ENCODE measurements at places on chromosomes 2 and 18.

DNA sequence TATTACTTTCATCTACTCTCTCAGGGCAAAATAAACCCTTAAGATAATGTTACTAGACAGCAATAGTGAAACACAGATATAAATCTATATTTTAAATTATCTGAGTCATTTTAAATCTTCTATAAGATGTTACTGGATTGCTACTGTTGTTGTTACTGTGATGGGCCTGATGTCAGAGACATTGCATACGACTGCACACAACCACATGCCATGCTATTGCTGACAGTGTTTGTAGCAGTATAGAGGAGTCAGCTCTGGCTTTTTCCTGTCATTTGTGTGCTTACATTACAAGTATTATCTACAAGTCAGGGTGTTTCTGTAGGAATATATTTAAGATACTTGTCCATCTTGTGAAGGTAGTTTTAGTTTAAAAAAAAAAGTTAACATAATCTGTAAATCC is 63.9 kb downstream of the CCDC148 start:
- no peak for DNase-seq

DNA sequence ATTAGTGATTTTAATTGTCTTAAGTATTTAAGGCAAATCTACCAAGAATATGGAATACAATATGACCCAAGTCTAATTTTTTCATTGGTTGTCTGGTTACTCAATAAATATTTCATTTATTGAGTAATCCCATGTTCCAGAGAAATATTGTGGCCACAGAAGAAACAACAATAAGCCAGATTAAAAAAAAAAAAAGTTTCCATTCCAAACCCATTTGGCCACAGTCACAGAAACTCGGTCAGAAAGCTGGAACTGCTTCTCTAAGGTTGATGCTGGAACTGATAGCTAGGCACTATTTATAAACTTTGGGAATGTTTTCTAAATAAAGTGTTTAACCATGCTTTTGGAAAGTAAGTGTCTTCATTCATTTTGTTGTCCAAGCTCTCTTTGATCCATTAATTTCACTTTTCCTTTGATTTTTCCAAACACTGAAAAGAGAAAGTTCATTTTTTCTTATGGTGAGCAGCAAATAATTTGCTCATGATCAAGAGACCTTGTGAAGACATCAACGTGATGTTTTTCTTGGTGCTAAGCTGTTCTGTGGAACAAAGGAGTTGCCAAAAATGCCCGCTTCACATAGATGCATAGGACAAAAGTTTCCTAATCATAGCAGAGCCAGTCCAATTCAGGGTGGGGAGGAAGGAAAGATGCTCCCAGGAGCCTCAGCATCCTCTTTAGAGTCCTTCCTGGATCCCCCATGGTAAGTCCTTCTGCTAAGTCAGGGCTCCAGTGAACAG is 72.1 kb upstream of the CCBE1 start:
- DNase-seq = no peak

DNA sequence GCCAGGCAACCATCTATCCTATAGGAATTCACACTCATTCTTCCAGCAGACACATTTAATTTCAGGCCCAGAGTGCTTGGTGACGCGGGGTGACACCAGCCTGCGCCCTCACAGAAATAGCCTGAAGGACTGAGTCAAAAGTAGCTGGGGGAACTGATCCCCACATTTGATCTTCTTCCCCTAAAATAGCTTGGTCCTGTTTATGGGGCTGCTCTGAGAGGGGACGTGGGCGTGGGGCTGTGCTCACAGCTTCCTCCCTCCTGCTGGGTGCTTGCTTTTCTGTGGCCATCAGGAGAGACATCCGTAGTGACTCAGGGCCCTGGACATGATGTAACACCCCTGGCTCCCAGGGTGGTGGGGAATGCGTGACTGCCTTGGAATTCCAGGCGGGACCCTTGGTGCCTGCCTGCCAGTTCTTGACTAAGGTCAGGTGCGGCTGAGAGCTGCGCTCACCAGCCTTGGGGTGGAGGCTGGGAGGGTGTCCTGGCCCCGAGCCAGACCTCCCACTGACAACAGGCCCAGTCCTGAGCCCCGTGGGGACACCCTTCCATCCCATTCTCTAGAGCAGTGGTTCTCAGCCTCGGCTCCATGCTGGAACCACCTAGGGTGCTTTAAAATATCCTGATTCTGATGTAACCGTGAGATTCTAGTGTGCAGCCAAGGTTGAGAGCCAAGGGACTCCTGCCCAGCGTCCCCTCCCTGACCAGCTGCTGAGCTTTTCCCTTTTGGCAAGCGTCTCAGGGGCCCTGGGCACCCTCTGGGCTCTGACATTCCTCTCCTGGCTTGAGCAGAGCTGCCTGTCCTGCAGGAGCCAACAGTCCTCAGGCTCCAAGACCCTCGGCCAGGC is 47.4 kb upstream of the SMAD7 start:
- peak; percentile 90 for DNase-seq

DNA sequence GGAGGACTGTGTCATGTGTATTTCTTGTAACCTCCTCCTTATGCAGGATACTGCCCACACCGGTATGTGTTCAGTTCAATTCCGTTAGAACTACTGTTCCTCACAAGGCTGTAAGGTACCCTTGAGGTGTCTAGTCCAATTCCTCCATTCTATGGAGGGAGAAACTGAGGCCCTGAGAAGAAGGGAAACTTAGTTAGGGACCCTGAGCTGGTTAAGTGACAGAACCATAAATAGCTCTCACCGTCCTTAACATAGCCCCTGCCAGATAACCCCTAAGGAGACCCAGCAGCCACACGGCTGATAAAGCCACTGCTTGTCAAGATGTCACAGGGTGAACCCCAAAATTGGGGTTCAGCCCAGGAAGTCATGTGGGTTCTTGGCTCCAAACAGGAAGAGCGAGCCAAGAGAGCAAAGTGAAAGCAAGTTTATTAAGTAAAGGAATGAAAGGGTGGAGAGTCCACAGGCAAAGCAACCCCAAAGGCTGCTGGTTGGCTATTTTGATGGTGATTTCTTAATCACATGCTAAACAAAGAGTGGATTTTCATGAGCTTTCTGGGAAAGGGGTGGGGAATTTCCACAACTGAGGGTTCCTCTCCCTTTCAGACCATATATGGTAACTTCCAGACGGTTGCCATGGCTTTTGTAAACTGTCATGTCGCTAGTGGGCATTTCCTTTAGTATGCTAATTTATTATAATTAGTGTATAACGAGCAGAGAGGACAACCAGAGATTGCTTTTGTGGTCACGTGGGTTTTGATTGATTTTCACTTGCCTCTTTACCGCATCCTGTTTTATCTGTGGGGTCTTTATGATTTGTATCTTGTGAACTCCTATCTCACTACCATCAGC is 83.4 kb upstream of the RTN4 start:
- DNase-seq = peak; percentile 79

DNA sequence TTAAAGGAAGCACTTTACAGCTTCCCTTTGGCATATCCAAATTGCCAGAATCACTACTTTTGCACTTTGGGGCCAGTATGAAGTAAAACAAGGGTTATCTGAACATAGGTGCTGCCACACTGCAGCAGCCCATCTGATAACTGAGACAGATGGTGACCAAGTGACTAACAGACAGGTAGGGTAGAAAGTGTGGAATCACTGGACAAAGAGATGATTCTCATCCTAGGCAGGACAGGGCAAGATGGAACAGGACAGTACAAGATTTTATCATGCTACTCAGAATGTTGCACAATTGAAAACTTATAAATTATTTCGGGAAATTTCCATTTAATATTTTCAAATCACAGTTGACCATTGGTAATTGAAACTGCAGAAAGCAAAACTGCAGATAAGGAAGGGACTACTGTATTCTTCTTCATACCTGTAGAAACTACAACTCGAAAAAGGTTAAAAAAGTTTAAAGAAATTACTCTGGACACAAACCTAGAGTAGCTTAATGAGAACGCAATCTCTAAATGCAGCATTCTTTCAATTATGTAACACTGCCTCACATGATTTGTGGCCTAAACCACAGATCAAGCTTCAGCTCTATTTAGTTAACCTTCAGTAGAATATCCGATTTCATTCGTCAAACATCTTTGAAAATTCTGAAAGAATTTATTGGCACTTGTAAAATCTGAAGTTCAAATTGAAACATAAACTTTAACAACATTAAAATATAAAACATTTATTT is 31.4 kb downstream of the HEATR5B start:
- no peak for DNase-seq

DNA sequence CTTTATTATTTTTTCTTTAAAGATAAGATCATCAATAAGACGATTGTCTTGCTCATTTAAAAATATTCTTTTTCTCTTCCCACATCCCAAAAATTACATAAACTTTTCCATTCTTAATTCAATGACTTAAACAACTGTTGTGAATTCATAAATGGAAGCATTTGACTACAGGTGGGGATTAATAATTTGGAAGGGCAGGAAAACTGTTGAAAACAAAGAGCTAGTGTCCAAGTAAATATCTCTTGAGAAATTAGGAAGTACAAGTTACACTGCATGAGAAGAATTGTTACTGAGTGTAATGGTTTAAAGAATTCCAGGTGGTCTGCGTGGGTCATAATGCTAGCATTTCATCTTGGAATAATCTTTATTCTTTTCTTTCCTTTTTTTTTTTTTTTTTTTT is 634.8 kb upstream of the ZEB2 start:
- no peak for DNase-seq

DNA sequence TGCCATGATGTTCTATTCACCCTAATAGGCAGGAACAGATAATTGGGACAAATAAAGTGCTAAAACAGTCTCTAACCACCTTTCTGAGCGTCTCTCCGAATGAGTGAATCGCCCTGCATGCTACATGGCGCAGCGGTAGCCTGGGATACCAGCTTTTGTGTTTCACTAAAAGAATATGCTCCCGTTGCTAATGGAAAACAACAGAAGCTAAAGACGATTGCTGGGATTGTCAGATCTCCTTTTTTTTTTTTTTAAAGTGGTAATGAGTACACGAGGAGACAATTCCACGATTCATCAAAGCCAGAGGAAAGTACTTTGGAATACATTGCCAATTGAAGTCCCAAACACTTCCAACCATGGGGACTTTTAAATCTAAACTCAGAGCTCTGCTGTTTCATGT is 1815.3 kb upstream of the CELF4 start:
- DNase-seq = no peak

GRCh38 chr2:160197587-160197986 is 2.5 kb downstream of the ITGB6 start:
- DNase-seq = no peak

GRCh38 chr18:13615432-13615861 is 110.9 kb downstream of the FAM210A start:
- DNase-seq = no peak

DNA sequence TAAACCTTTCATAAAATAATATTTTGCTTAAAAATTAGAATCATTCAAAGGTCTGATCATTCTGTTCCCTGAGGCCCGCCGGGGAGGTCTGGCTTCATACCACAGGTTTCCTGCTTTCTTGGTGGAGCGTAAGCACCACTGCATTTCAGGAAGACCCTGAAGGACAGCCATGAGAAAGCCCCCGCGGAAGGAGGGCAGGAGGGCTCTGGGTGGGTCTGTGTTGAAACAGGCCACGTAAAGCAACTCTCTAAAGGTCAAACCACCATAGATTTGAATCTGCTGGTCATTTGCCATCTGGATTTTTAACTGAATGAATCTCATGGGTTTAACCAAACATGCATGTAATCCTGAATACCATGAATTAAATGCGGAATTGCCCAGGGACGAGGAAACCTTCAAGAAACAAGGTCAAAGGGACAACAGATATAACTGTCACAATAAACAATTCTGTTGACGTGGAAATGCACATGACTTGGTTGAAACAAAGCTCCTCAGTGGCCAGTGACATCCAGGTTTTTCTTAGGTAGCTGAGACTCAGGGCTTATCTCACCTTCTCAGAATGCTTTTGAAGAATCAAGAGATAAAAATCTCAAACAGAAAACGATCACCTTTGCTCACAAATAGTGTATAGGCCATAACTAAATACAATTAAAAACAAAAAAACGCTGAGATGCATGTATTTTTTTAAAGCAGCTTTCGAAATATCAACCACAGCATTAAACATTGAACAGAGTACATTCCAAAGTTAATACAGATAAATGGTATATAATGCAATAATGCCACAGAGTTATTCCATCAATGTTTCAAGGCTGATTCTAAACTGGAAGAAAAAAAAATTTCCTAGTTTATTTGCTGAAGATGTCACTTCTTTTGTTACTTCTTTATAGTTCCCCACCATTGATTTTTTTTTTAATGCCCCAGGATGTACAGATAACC is 193.2 kb downstream of the BCL2 start:
- DNase-seq = no peak

DNA sequence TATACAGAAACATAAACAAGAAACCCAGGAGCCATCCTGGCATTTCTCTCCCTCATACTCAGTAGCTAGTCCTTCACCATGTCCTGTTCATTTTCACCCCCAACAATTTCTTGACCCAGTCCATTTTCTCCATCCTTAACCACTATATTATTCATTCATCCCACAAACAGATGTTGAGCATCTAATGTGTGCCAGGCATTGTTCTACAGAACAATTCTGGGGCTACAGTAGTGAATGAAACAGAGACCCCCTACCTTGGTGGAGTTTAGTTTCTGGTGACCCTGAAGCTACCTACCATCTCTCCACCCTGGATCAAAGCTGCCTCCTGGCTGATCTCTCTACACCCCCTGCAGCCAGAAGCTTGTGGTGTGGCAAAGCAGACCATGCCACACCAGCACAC is 27.5 kb upstream of the BZW1 start:
- DNase-seq = no peak

DNA sequence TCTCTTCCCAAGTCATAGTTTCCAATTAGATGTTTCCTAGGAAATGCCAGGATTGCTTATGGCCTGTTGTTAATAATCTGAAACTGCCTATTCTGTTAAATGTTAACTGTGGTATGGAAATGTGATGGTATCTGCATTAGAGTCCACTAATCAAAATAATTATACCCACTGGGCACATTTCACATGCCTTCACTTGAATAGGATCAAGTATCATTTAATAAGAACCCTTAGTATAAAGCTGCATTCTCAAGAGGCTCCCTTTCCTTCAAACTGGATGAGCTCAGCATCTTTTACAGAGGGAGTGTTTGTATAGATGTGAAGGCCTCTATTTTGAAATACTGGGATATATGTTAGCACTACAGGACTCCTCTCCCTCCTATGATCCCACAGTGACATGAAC is 477.2 kb upstream of the VRK2 start:
- no peak for DNase-seq

- no peak for DNase-seq
Measured at GRCh38 chr2:226001716-226002115, 602.2 kb downstream of the NYAP2 start.

- DNase-seq = no peak
Measured at GRCh38 chr2:54053830-54054229, 61.6 kb upstream of the ACYP2 start.

DNA sequence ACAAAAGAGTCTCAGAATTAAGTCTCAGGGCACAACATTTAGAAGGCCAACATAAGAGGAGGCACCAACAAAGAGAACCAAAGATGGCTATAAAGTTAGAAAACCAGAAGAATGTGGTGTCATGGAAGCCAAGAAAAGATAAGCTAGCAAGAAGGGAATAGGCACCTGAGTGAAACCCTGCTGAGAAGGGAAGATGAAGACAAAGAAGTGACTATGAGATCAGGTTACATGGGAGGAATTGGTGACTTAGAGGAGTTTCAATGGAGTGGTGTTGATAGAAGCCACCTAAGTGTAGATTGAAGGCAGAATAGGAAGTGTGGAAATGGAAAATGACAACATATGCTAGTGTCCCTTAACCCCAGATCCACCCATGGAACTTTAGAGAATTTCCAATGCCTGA is 327.6 kb upstream of the KCNJ3 start:
- no peak for DNase-seq

GRCh38 chr2:233469261-233470010 is 97.1 kb downstream of the USP40 start:
- DNase-seq = no peak

Measured in fibroblast of skin of left quadriceps (primary cell).